ENCODE measurements at places on chromosomes 7 and 10.

DNA sequence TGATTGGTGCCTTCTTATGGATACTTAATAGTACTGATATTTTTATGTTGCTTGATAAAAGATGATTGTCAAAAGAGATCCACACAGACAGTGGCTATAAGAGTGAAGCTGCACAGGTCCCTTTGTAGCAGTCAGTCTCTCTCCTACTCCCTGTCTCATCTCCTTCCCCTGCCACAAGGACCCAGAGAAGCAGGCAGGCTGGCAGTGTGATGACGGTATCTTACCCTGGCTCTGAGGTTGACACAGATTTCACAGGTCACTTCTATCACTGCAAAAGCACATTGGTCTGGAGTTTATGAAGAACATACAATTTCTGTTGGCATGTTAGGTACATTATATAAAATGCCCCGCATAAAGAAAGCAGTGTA is 64.4 kb upstream of the AHR start:
- DNase-seq = no peak

- DNase-seq = no peak
Observed at GRCh38 chr10:59107147-59107546, 69.3 kb upstream of the PHYHIPL start.

GRCh38 chr7:12389089-12389700 is 14.5 kb downstream of the VWDE start:
- DNase-seq = peak; percentile 27

GRCh38 chr7:106329971-106330733 is 45.4 kb upstream of the NAMPT start:
- no peak for DNase-seq

- no peak for DNase-seq
Observed at GRCh38 chr7:155453296-155454182, 4.4 kb upstream of the EN2 start.

DNA sequence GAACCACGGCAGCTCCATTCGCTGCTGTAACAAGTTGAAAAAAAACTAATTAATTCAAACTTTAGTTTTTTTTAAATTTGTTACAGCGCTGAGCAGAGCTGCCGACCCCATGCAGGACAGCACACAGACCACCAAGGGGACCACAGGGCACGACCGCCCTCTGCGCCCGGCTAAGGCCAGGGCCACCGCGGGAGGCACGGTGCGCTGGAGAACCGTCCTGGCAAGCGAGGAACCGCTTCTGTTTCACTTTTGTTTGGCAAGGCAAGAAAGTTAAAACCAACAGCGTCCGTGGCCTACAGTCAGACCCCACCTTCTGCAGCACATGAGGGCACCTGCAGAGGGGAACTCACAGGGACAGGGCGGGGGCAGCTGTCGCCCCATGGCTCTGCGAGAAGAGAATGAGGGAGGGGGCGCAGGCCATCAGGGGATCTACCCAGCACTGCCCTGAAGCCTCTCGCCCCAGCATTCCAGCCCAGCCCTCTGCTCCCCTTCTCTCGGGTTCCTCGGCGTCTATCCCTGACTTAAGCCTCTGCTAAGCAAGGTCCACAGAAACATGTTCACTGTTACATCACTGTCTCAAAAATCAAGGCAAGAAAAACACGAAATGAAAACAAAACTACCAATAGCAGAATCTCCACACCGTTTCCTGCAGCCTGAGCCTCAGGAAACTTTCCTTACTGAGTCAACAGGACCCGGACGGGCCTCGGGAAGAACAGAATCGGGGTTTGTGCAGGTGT is 204.4 kb downstream of the DIP2C start:
- DNase-seq = no peak

DNA sequence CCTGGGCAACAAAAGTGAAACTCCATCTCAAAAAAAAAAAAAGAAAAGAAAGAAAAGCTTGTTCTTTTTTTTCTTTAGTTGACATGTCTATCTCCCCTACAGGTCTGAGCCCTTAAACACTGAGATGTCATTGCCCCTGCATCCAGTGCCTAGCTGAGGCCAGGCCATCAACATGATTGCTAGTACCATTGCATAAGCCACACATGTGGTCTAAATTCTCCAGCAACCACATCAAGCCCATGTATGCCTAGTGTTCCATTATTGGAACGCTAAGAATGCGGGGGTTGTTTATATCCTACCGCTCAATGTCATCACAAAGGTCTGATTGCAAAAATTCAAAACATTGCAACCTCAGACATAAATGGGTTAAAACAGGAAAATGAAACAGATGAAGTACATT is 62.7 kb downstream of the NPTX2 start:
- no peak for DNase-seq

DNA sequence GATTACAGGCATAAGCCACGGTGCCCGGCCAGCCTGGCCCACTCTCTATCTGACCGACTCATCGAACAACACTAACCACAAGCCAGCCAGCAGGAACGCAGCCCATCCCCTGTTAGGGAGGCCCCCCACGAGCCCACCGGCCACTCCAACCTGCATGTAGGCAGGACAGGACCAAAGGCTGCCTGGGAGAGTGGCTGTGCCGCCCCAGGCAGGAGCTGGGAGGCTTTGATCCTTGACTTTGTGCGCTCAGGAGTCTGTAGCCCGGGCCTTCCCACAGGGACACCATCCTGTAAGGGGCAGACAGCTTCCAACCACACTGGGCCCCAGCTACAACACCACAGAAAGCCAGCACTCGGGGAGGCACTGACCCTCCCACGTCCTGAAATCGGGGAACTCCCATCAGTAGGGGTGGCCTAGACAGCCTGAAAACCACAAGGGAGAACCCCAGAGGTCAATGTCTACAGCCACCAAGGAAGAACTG is 29.4 kb downstream of the GRID1 start:
- no peak for DNase-seq

DNA sequence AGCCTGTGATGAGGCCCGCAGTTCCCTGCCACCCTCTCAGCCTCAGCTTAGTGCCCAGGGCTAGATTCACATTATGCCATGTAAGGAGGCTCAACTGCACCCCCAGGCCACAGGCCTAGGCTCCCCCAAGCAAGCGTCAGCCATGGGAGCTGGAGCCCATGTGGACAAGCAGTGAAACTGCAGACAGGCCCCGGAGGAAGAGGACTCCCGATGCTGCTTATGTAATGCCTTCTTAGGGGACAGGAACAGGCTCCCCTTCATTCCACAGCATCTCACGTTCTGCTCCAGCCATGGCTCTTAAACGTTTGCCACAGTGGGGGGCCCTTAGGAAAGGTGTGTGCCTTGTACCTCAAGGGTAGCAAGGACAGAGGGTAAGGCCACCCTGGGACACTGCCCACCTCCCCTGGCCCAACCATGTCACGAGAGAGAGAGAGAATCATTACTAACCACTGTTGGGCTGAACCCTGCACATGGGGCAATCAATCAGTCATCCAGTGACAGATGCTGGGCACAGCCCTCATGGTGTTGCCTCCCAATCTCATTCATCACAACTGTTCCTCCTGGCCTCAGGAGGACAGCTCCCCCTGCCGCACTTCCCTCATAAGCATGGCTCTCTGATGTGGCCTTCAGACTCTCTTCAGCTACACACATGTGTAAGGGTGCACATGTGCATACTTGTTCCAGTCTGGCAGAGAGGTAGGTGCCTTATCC is 263.0 kb downstream of the GRID1 start:
- no peak for DNase-seq

DNA sequence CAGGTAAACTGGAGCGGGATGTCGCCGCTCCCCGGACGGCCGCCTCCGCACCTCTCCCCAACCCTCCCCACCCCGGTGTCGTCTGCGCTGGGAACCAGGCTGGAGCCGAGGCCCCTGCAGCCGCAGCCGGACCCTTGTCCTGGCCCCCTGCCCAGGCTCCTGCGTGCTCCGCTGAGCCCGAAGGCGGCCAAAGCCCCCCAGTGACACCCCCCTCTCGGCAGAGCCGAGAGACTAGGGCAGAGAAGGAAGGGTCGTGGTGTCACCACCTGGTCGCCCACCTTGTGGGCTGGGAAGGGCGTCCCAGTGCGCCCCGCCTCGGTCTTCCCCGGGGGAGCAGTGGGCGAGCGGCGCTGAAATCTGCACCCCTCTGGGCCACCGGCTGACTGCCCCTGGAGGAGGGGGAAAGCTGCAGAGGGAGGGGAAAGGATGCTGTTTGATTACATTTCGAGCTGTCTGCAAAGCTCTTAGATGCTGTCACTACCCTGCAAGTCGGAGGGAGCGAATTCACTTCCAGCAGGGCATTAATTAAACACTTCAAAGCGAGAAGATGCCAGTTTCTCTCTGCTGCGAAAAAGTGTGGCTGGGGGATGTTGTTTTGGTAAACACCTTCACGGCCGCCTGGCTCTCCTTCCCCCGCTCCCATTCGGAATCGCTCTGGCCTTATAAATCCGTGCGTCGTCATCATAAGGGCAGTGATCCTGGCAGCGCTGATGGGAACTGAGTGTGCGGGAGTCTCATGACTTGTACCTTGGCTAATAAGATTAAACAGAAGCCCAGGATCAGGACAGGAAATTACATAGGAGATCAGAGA is 622 bp downstream of the DYNC1I1 start:
- peak; percentile 41 for DNase-seq

GRCh38 chr7:33981671-33982424 is 76.5 kb downstream of the BMPER start:
- no peak for DNase-seq

DNA sequence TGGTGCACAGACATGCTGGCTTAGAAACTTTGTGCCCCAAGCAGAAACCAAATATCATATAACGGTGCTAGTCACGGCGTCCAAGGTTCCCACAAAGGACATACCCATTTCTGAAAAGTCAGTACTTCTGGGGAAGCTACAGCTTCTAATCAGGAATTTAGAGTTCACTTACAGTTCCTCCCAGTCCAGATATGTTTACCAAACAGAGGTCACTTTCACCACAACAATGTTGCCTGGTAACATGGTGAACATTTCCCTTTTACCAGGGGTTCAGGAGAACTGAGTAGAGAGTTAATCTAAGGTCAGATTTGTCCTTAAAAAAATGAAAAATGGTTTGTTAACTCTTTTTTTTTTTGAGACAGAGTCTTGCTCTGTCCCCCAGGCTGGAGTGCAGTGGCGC is 265.9 kb upstream of the MKLN1 start:
- no peak for DNase-seq

DNA sequence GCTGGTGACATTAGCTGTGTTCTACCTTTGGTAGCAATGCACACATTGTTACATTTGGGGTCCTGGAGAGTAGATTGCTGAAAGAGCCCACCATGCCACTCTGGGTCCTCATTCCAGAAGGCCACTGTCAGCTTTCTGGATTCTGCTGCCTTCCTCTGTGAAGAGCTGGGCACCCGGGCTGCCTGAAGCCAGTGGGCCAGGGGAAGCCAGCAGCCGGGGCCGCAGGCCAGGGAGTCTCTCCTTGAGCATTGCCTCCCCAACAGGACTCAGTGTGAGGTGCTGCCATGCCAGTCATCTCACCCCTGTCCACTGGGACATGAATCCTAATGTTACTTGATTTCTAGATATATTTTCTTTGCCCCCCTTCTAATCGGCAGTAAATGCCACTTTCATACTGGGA is 234.0 kb downstream of the SKAP2 start:
- DNase-seq = no peak

GRCh38 chr7:148787571-148788295 is 89.0 kb downstream of the CUL1 start:
- no peak for DNase-seq

DNA sequence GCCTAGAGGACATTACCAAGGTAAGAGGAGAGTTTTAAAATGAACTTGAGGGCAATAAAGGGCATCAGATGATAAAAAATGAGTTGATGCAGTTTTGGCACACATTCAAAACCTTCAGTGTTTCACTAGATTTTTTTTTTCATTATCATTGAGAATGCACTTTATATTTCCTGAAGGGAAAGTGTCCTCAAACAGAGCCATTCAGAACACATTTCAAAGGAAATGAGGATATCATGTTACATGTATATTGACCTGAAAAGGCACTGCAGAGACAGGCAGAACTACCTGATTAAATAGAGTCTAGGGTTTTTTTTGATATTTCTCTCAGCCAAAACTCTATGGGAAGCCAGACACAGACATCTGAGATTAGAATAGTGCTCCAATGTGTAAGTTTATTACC is 454.0 kb downstream of the NEBL start:
- DNase-seq = no peak

DNA sequence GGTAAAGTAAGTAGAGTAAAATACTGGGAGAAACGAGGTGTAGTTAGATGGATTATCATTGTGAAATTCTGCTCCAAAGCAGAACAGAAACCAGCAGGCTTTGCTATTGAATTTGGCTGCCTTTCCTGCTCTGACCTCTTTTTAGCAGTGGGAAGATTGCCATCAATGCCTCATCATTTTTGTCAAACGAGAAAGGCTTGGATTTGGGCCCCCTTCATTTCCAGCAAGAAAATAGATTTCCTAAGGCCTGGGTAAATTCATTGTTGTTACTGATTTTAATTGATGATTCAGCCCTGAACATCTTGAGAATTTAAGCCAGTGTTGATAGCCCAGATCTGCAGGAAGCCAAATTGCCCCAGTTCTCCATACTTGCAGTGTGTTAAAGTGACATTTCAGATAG is 35.2 kb upstream of the ASAH2 start:
- DNase-seq = no peak

DNA sequence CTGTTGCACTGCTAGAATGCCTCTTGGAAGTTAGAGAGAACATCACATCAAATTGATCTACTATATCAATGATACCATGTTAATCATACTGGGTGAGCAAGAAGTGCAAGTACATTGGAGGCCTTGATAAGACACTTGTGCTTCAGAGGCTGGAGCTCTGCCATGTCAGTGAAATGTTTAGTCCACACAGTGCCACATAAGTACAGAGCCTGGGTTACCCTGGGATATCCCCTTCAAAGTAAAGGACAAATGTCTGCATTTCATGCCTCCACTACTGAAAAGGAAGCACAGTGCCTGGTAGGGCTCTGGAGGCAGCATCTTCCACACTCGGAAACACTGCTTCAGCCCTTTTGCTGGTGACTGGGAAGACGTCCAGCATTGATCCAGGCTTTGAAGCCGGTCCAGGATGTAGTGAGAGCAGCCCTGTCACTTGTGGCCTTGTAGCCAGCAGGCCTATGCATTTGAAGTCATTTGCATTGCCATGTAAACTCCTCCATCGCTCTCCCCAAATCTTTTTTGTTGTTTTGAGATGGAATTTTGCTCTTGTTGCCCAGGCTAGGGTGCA is 15.7 kb upstream of the STN1 start:
- no peak for DNase-seq

DNA sequence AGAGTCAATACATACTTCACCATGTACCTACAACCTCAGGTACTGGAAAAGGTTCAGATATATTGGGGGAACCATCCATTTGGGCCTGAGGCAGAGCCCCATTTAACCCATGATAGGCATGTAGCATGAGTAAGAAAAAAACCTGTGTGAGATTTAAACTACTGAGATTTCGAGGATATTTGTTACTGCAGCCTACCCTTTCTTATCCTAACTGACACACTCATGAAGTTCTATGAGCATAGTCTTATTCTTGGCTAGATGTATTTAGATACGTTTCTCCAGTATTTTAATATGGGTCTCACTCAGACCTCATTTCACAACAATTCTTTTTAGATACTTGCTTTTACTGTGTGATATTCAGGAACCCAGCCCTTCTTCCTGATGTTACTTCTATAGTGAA is 39.3 kb downstream of the GHRHR start:
- no peak for DNase-seq

GRCh38 chr10:14571866-14572507 is 202.7 kb downstream of the FAM107B start:
- peak; percentile 45 for DNase-seq

All from left colon (tissue), 2 donors.